ENCODE measurements at places on chromosomes 13 and 19. TPM values are rescaled to one million over a fixed set of nuclear protein-coding genes. Genes with fewer than 3 reads are reported as not detected.

Gene SLC5A5
- total RNA-seq, result not detected

Gene FCER2
- not detected for total RNA-seq

Gene DYRK1B
- 12.2 TPM for total RNA-seq

Gene ZNF415
- total RNA-seq, result 11.8 TPM

Gene GJB2
- total RNA-seq, result under 0.01 TPM

Gene C19orf85
- not detected for total RNA-seq

Gene CYP4F8
- not detected for total RNA-seq

Gene CEACAM7
- total RNA-seq, result not detected

Gene ECSIT
- total RNA-seq, result 49.1 TPM

Gene SLITRK1
- not detected for total RNA-seq

Gene PLPP2
- 26.6 TPM for total RNA-seq

Gene ADAMTSL5
- total RNA-seq, result 1.5 TPM

Gene ONECUT3
- not detected for total RNA-seq

Gene TTC9B
- total RNA-seq, result not detected

Gene IL4I1
- total RNA-seq, result 1.5 TPM

Gene NKPD1
- total RNA-seq, result 0.26 TPM

Gene ZNF221
- total RNA-seq, result 15.2 TPM

Gene SMIM44
- not detected for total RNA-seq

Gene PSG2
- total RNA-seq, result not detected

Gene IZUMO4
- 1.3 TPM for total RNA-seq

Gene SSC5D
- total RNA-seq, result 19.3 TPM

Gene ZNF91
- total RNA-seq, result 15.7 TPM

Gene IGFL1
- not detected for total RNA-seq

Gene MCF2L
- total RNA-seq, result 1.0 TPM

Gene ZNF222
- 13.0 TPM for total RNA-seq

Gene CEACAM5
- total RNA-seq, result not detected

Gene PSG5
- total RNA-seq, result 2.1 TPM

Gene IGLON5
- not detected for total RNA-seq

Gene SRRM5
- total RNA-seq, result under 0.01 TPM

Gene ENOX1
- 7.6 TPM for total RNA-seq

Gene ZNF761
- total RNA-seq, result 9.2 TPM

Gene MAST1
- 1.3 TPM for total RNA-seq

Gene TGFBR3L
- total RNA-seq, result 1.3 TPM

Gene CEACAM20
- not detected for total RNA-seq

Gene ADGRE3
- total RNA-seq, result not detected

Gene FRY
- 18.3 TPM for total RNA-seq

Gene SCN1B
- 14.1 TPM for total RNA-seq

Gene GPR4
- total RNA-seq, result not detected

Gene ASF1B
- 0.26 TPM for total RNA-seq

Gene CABP5
- total RNA-seq, result not detected

Gene LRRC4B
- total RNA-seq, result 0.17 TPM

All from fibroblast of lung (primary cell).